Activated CD8-positive, alpha-beta memory T cell treated with anti-CD3 and anti-CD28 coated beads for 48 hours (primary cell): ENCODE measurements at places on chromosomes 7 and 10.

- no peak for DNase-seq
Measured at GRCh38 chr10:124641282-124642087, 102.7 kb downstream of the FAM53B start.

DNA sequence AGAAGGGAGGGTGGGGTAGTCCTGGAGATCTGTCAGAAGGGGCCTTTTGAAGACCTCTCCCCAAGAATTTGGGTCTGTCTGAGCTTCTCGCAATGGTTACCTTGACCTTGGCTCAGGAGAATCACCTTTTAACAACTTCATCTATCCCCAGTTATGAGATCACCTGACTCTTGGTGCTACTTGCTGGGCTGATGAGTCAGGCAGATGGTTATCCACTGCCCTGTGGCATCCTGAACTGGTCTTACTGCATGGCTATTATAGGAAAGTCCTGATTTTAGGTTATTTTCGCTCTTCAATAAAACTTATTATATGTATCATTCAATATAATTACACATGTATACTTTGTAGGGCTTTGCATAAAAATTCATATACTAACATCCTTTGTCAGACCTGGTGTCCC, 274.7 kb downstream of the GFRA1 start:
- no peak for DNase-seq

DNA sequence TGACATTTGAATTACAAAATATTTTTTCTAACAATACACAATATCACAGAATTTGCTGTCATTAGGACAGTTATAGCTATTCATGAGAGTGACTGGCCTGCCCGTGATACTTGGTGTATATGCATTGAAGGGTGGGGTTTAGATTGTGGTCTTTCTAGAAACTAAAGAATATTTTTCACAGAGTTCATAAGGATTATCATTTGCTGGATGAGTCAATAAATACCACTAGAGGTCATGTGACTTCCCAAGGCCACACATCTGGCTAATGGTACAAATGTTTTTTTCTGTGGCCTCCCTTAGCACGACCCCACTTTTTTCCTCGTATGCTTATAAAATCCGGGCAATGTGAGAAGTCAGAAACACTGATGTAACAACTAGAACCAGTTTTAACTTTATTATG, 5.2 kb downstream of the OPTN start:
- no peak for DNase-seq

DNA sequence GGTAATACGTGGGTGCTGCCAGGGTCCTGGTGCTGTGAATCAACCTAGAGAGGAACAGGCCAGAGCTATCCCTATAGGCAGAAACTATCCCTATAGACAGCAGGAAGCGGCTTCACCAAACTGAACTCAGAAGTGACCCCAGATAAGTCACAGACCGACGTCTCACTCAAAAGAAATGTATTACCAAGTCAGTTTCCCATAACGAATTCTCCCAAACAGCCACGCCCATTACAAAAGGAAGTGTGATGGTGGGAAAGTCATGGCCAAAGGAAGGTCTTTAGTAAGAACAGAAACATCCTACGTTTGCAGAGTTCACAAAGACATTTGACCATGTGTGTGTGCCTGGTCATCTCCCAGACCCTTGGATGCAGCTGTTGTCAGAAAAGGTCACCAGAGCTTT, 470.8 kb upstream of the ADARB2 start:
- no peak for DNase-seq
